Spinal cord (tissue), 10 donors: ENCODE measurements at places on chromosomes 11 and 22. TPM values are rescaled to one million over a fixed set of nuclear protein-coding genes. Genes with fewer than 3 reads are reported as not detected.

- peak; percentile 86 for DNase-seq
- peak overlapping the region; percentile 94 for H3K27ac ChIP-seq
- peaks cover 6% of the 10 kb centered on the region for H3K36me3 ChIP-seq
- H3K4me3 ChIP-seq: peak overlapping the region; percentile 68
These were observed 2.1 kb downstream of the FEZ1 start for GRCh38 chr11:125494031-125494360.

DNA sequence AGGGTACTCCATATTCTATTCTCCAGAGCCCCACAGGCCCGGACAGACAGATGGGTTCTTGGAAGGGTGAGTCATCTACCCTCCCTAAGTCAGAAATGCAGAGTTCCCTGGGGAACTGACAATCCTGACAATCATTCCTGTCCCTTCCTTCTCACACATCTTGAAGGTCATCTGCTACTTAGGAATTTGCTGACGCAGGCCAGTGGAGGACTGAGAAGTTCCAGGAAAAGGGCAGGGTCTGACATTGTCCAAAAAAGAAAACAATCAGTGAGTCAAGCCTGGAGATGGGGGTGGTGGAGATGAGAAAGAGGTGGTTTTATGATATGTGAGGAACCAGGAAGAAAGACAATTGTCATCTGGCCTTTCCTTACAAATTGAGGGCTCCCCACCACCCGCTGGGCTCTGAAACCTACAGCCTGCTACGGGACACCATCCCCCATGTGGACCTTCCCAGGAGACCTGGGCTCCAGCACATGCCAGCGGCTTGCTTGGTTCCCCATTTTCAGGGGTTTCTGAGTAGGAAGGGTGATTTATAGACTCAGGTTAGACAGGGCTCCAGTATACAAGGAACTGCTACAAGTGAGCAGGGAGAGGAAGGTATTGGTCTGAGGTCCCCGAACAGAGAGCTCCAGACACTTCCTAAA is 12.9 kb downstream of the CD59 start:
- DNase-seq: no peak
- H3K4me3 ChIP-seq: no peak overlapping the region

- H3K4me3 ChIP-seq: no peak overlapping the region
- no peak overlapping the region for H3K27ac ChIP-seq
- DNase-seq: peak; percentile 2
- H3K4me1 ChIP-seq: no peaks in the 10 kb centered on the region
These were observed 52.2 kb downstream of the ANO5 start for GRCh38 chr11:22244986-22245592.

- H3K4me3 ChIP-seq: peak overlapping the region; percentile 14
- no peaks in the 10 kb centered on the region for H3K36me3 ChIP-seq
- no peak for DNase-seq
- H3K27me3 ChIP-seq: no peaks in the 10 kb centered on the region
- H3K4me1 ChIP-seq: peaks cover 5% of the 10 kb centered on the region
These were observed 4.2 kb downstream of the LGR4 start for GRCh38 chr11:27468209-27468994.

- no peak overlapping the region for H3K4me3 ChIP-seq
- H3K27ac ChIP-seq: no peak overlapping the region
- no peaks in the 10 kb centered on the region for H3K27me3 ChIP-seq
- peaks cover 29% of the 10 kb centered on the region for H3K4me1 ChIP-seq
- DNase-seq: no peak
These were observed 72.7 kb downstream of the BRD1 start for GRCh38 chr22:49754696-49755630.

NOX4 gene
- 4.7 TPM for total RNA-seq

C1QTNF5 gene
- total RNA-seq: 63.1 TPM

KIRREL3 gene
- total RNA-seq: 18.7 TPM

FXYD2 gene
- 1.4 TPM for total RNA-seq

ZP1 gene
- not detected for total RNA-seq

ANO1 gene
- total RNA-seq: 3.6 TPM

PATE4 gene
- total RNA-seq: not detected

CLDN5 gene
- total RNA-seq: 203 TPM

GDPD4 gene
- not detected for total RNA-seq
